ENCODE measurements at places on chromosomes 6 and 20.

- DNase-seq = no peak
Measured at GRCh38 chr6:156944412-156944811, 167.2 kb downstream of the ARID1B start.

- DNase-seq = no peak
Measured at GRCh38 chr6:108565091-108565766, 4.5 kb downstream of the FOXO3 start.

GRCh38 chr6:144372611-144373594 lies 87.8 kb downstream of the UTRN start:
- no peak for DNase-seq

GRCh38 chr20:63785691-63786131 lies 45.4 kb downstream of the ZBTB46 start:
- DNase-seq = no peak

- no peak for DNase-seq
Measured at GRCh38 chr6:31353384-31353945, 3.5 kb downstream of the HLA-B start.

GRCh38 chr6:99364026-99364425 lies 14.6 kb upstream of the FAXC start:
- no peak for DNase-seq

DNA sequence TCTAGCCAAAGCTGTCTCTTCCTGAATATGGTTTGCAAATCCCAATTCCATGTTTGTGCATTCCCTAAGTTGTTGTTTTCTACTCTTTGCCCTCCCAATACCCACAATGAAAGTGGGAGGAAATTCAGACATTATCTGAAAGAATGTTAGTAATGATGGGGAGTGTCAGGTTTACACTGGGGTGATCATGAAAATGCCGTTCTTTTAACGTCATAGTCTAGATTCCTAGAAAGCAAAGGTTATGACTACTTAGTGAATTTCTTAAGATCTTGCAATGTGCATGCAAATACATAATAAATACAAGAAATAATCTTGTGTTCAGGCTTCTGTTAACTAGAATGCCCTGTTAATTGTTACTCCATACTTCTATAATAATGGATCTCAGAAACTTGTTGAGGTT lies 101.0 kb downstream of the LCA5 start:
- no peak for DNase-seq

DNA sequence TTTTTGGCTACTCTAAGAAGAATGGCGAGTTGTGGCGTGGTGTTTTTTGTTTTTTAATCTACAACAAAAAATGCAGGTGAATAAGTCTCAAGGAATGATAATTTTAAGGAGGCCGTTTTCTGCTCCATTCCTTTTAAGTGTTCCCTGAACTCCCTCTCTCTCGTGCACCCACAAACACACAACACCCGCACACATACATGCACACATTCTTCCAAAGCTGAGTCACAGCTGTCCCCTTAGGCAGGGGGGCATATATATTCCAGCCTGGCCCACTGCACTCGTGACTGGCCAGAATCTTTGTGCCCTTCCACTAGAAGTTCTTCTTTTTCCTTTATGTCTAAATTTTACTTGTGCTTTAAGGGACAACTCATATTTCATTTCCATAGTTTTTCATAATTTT lies 405.7 kb downstream of the LMBRD1 start:
- DNase-seq = no peak

- no peak for DNase-seq
Measured at GRCh38 chr6:70371454-70372105, 41.7 kb upstream of the FAM135A start.

DNA sequence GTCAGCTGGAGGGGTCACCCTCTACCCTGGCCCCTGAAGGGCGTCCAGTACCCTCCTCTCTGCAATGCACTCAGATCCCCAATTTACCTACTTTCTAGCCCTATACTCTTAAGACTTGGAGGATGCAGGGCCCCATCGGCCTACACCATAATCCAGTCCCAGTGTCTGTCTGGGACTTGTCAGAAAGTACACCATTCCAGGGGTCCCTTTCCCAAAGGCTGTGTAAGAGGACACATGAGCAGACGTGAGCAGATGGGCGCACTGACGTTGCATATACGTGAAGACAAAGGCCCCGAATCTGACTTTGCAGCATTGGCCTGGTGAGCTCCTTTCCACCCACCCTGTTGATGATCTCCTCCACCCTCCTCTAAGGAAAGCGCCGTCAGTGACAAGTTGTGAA lies 20.9 kb upstream of the SMOC2 start:
- no peak for DNase-seq

DNA sequence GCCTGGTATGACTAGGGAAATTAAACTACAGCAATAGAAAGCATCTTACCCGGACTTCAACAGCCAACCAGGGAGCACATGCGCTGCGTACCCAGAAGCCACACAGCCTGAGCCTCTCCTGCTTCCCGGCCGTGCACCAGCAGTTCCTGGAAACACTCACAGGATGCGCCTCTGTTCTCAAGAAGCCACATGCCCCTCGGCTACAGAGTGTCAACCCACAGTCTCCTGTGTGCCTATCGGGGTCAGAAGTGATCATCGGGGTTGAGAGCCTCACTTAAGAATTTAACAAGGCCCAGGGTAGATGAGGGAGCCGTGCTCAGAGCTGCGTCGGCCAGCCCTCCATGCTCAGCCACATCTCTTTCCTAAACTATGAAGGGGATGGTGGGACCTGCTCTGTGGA lies 147.2 kb upstream of the GGTLC1 start:
- no peak for DNase-seq

DNA sequence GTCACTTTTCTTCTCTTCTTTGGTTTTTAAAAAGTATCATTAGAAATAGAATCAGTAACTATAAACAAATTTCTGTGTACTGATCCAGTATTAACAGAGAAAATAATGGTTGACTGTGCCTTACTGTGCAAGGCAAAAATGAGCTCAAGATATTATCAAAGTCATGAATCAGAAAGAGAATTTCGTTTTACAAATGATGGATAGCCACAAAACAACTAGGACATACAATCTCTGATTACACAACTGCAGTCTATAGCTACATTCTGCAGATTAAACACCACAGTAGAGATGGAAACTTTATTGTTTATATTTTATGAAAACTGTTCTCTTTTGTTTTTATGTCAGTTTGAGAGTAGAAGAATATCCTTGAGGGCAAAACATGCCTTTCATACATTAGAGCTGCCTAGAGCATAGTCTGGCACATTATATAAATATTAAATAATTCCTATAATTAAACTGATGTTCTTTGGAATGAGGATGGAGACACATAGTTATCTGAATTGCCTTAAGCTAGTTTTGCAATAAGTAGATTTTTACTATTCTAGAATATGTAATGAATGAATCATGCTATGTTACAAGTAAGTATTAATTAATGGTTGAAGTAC lies 333.1 kb downstream of the LAMA2 start:
- no peak for DNase-seq

GRCh38 chr6:36463676-36464075 lies 20.9 kb downstream of the KCTD20 start:
- no peak for DNase-seq

DNA sequence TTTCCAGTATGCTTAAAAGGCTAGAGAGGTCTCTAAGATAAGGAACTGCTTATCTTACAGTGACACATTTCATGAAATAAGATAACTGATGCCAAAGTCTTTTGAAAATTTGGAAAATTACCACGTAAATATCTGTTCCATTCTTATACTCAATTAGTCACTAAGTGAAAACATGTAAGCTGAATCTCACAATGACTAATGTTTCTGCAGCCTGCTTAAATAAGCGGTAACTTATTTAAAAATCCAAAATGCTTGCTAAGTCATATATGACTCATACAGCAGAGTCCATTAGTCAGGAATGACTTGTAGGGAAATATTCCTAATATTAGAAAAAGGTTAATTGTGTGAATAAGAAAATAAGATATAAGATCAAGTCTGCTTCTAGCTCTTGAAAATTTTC lies 27.8 kb upstream of the LGSN start:
- DNase-seq = no peak

DNA sequence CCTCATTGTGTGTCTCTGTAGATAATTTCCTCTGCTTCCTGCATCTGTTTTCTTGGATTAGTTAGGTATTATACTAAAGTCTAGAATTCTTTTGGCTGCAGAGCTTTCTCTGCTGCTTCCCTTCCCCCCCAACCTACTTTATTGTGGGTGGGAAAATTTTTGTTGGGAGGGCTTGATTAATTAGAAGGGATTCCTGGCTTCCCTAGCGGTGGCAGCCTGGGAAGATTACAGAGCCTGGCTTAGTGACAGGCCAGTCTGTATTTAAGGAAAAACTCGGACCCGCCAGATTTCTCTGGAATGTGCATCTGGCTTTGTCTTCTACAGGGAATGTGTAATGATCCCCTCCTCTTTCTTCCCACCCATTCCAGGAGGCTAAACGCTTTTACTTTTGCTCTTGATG lies 31.2 kb downstream of the SLX4IP start:
- no peak for DNase-seq
